ENCODE measurements at places on chromosomes 3 and 15.

- DNase-seq, result peak; percentile 67
These were observed 33.9 kb downstream of the MYO5C start for GRCh38 chr15:52261498-52262242.

DNA sequence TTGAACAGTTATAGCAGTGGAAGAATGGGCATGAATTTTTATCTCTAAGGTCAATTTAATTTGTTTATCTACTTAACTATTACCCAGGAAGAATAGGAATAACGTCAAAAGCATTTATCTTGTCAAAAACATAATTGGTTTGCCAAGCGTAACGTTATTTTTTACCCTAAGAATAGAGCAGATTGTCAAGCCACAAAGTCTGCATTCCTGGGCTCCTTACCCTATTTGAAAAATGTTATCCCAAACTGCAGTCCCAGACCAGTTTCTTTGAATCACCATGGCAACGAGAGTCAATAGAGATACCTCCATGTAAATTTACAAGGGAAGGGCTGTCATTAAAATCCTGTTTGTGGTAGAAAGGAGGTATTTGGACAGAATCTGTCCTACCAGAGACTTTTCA lies 61.1 kb downstream of the CPNE4 start:
- DNase-seq, result no peak

DNA sequence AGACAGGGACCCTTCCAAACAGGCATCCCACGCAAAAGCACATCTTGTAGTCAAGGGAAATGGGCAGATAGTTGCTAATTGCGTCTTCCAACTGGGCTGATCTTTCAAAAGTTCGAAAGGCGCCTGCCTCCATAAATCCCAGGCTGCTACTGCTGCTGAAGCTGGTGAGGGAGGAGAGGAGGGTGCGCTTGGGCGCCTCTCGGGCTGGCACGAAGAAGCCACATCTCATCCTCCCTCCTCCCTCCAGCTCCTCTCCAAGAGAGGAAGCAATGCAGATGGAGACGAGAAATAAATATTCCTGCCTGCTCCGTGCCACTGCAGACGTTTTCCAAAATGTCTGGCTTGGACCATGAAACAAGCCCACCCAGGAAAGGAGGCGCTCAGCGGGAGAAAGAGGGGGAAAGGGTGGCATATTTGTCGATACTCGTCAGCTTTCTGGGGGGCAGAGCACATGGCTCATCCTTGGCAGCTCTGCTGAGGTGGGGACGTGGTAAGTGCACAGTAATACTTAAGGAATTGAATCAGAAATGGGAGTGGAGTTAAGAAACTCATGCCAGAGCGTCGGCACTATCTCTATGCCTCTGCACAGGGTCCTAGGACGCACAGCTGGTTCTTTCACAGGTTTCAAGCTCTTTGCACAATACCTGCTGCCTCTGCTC lies 88.9 kb upstream of the FEZF2 start:
- DNase-seq, result no peak

DNA sequence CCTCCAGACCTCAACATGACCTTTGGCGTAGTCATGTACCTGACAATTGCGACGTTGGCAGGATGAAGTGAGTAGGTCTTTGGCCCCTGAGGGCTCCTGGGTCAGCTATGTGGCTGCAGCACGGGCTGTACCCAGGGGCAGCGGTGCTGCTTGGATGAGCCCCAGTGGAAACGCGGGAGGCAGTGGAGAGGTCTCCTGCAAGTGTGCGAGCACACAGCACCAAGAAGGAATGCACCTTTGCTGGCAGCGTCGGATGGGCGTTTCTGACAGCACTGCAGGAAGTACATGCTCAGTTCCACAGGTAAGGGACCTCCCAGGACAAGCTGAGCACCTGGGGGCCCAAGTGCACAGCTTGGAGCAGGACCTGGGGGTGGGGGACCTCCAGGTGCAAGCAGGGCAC lies 67.4 kb upstream of the UNC13C start:
- DNase-seq, result no peak

All from fibroblast of mammary gland (primary cell).